ENCODE measurements at places on chromosomes 12 and 14.

- DNase-seq = no peak
These were observed 218.2 kb upstream of the AMIGO2 start for GRCh38 chr12:47297993-47298392.

- no peak for DNase-seq
These were observed 569 bp upstream of the ARHGEF40 start for GRCh38 chr14:21069388-21070082.

GRCh38 chr12:31523306-31523705 lies 67.6 kb downstream of the DENND5B start:
- no peak for DNase-seq

DNA sequence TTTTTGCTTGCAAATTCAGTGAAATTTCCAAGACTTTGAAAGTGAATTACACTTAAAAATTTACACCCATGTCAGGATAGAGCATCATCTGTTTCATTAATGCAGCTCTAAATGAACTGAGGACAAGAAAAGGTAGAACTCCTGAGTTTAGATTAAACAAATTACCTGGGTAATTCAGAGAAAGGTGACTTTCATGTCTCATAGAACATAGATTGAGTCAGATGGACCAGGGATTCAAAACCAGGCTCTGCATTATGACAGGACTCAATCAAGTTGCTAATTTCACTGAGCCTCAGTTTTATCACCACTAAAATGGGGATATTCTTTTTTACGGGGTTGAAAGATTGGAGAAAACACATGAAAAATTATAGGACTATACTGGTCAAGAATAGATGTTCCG lies 4.5 kb downstream of the ARHGDIB start:
- DNase-seq = no peak

DNA sequence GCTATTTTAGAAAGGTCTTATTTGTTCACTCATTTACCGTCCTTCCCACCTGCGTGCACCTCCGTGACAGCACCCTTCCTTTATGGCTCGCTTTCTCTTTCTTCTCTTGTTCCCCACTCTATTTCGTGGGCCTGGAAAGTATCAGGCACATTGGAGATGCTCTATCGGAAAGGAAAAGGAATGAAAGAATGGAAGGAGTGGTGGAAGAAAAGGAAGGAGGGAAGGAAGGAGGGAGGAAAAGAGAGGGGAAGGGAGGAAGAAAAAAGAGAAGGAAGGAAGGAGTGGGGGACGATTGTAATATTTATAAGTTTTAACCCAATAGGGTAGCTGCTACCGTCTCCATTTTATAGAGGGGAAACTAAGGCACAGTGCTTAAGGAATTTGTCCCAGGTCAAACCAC lies 363.4 kb downstream of the CACNA1C start:
- DNase-seq = no peak

DNA sequence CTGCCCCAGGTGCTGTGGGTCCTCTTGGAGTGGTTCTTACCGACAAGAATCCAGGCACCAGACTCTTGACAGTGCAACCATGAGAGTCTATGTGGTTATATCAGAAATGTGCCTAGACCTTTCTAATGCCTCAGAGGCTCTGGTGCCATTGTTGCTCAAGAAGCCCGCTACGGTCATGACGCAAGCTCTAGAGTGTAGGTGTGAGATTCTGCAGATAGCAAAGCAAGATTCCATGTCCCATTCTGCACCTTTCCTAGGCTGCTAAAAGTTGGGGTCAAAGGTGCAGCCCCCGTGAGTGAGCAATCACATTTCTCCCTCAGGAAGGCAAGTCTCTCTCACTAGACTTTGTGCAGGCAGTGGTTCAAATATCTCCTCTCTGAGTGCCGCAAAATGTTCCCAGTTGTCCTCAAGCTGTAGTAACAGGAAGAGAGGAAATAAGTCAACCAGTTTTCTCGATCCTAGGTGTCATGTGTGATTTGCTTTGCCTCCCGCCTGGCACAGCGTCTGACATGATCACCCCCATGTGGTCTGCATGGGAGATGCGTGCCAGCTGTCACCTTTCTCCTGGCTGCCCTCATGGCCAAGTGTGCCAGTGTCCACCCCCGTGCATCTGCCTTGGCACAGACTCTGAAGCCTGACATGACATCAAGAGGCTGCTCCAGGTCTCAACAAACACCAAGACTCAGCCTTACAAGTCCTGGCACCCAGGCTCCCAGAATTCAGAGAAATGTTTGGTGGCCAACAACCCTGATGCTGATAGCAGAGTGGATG lies 122.5 kb upstream of the COCH start:
- DNase-seq = no peak

GRCh38 chr12:45435945-45436710 lies 220.2 kb downstream of the ANO6 start:
- DNase-seq = no peak

GRCh38 chr14:66140213-66140918 lies 345.8 kb upstream of the CCDC196 start:
- no peak for DNase-seq

GRCh38 chr12:28390761-28391385 lies 200.6 kb downstream of the CCDC91 start:
- DNase-seq = no peak

GRCh38 chr14:24136684-24137528 lies 912 bp downstream of the PSME1 start:
- DNase-seq = no peak

DNA sequence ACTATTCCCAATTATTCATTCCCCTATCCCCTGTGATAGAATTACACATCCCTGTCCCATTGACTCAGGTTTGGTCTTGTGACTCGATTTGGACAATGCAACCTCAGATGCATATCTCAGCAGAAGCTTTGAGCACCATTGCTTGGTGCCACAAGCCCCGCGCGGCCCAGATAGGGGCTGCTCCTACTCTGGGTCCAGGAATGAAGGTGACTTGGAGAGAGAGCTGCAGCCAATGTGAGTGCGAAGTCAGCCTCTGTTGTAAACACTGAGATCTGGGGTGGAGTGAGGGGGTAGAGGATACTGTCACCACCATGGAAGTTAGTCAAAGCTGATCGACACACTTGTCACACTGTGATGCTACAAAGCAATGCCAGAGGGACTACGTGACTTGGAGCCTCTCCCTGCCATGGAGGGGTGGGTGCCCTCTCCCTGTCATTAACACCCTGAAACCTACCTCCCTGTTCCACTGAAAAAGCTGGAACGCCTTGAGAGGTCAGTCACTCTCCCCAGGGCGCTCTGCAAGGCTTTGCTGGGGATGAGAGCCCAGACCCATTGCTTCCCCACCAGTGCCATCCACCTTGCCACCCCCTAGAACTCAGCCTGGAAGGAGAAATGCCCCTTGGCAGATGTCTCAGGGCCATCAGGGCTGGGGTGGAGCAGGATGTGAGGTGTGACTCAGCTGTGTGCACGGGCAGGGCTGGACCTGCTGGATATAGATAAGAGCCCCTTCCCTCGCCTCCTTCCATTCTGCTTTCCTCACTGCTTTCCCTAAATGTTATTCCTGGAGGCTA lies 6.6 kb upstream of the PLEK2 start:
- no peak for DNase-seq

- DNase-seq = no peak
These were observed 17.8 kb downstream of the TAOK3 start for GRCh38 chr12:118354903-118355302.

- DNase-seq = no peak
These were observed 96.9 kb upstream of the TBX3 start for GRCh38 chr12:114780746-114781399.

DNA sequence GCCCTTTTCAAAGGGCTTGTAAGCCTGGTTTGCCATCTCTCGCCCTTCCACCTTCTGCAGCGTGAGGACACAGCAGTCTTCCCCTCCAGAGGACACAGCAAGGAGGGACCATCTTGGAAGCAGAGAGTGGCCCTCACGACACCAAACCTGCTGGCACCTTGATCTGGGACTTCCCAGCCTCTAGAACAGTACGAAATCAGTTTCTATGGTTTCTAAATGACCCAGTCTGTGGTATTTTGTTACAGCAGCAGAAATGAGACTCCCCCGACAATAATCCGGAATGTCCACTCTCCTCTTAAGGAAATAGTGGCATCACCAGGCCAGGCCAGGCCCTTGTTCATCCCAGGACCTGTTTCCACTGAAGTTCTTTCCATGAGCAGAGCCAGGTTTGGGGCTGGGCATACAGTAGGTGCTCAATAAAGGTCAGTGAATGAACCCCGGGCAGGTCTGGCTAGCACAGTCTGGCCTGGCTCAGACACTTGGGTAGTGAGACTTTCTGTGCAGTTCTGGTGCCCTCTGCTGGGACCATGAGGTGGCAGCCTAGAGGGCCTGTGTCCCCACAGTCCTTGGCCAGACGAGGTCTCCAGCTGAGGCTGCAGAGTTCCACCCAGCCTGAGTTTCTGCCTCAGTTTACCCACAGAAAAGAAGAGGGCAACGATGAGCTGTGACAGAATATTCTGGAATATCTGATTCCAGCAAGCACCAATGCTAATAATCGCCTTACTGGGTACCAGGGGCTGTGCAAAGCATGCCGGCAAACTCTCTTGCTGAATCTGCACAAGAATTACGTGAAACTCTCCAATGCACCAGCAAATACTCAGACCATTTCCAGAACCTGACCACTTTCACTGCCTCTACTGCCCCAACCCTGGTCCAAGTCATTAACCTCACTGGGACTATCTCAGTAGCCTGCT lies 14.0 kb downstream of the ABCB9 start:
- no peak for DNase-seq

GRCh38 chr12:110282956-110283817 lies 2.1 kb downstream of the ATP2A2 start:
- no peak for DNase-seq

DNA sequence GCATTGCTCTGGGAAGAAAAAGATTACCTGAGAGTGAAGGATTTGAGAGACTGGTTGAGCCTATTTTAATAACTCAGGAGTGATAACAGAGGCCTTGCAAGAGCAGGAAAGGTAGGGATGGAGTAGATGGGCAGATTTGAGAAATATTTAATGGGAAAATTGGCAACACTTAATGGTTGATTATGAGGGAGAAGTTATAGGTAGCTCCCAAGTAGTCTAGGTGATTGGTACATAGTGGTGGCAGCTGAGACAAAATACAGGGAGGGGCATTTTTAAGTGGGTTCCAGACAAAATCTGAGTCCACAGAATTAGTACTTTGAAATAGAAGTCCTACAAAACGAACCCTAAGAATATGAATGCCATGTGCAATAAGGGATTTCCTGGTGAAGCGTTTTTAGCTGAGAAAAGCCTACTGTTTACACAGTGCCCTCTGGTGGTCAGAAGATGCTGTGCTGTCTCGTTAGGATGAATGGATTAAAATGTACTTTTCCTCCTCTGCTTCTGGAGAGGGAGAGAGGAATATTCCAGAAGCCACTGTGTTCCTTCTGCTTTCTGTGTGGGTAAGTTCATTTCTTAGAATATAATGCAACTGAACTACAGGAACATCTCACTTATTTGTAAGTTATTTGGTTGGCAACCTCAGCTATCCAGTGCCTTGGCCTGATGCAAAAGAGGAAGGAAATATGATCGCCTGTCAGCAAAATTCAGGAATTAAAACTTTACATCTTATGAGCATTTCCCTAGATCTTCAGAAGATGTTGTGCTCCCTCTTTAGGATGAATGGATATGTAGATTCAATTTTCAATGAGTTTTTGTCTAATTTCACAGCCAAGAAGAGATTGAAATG lies 6.5 kb downstream of the ZBTB1 start:
- no peak for DNase-seq

- DNase-seq = peak; percentile 72
These were observed 31.6 kb downstream of the KCNC2 start for GRCh38 chr12:75177997-75178396.

GRCh38 chr12:51873251-51873994 lies 14.5 kb upstream of the ANKRD33 start:
- no peak for DNase-seq

- no peak for DNase-seq
These were observed 4.3 kb downstream of the TROAP start for GRCh38 chr12:49327368-49327767.

DNA sequence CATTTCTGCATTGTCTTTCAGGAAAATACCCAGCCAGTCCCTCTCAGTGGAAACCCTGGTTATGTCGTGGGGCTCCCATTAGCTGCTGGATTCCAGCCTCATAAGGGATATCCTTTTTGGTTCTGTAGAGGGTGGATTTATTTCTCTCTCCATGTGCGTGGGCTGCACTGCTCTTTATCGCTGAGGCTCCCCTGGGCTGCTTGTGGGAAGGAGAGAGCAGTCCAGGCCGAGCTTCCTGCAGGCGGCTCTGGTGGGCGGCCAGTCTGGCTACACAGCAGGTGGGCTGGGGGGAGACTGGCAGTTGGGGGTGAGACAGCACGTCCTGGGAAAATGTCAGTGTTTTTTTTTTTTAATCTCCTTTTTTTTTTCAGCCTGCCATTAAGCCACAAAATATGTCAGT lies 27.6 kb downstream of the TCTN1 start:
- DNase-seq = no peak

GRCh38 chr12:58533652-58534051 lies 386.7 kb downstream of the LRIG3 start:
- DNase-seq = no peak

- DNase-seq = no peak
These were observed 84.5 kb downstream of the VRK1 start for GRCh38 chr14:96881713-96882112.

DNA sequence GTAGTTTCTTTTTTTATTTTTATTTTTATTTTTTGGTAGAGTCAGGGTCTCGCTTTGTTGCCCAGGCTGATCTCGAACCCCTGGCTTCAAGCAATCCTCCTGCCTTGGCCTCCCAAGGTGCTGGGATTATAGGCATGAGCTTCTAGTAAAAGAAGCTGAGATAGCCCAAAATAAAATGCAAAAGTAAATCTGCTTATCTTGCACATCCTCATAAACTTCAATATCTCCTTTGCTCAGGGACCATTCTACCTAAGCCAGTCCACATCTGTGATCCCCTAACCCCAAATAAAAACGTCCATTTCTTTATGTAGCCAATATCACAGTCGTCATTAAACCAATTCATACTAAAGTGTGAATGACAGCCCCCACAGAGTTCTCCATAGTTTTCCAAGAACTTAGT lies 36.3 kb downstream of the ATF7 start:
- DNase-seq = no peak

DNA sequence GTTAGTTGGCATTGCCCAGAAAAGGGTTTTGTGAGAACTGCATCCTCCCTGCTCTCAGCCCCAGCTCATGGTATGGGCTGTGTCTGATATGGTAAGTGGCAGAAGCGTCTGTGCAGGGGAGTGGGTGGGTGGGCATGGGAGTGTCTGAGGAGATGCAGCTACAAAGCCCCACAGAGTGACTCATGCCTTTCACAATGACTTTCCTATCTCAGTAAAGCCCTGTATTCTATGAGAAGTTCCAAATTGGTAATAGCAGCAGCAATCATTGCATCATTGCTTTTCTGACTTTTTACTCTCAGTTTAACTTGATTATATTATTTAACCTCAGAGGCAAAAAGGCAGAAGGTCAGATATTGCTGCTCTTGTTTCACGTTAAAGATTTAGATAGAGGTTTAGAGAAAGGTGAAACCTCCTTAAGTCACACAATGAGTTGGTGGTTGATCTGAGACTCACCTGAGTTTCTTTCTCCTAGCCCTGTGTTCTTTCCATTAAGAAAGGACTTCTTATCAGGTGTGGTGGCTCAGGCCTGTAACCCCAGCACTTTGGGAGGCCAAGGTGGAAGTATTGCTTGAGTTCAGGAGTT lies 171.7 kb downstream of the SLC5A8 start:
- DNase-seq = no peak

DNA sequence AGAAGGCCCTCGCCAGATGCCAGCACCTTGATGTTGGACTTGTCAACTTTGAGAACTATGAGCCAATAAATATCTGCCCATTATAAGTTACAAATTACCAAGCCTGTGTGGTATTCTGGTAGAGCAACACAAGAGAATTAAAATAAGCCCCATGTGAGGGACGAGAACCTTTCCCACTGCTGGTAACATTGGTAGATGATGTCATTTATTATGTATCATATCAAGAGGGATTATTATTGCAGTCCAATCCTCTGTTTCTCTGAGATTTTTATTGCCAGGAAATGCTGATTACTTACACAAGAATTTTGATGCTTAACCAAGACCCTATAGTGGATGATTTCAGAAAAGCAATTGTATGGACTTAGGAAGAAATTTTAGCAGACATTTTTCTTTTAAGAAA lies 40.3 kb upstream of the SLC24A4 start:
- no peak for DNase-seq

Measured in epithelial cell of proximal tubule (primary cell).